ENCODE measurements at places on chromosomes 11 and 22.

DNA sequence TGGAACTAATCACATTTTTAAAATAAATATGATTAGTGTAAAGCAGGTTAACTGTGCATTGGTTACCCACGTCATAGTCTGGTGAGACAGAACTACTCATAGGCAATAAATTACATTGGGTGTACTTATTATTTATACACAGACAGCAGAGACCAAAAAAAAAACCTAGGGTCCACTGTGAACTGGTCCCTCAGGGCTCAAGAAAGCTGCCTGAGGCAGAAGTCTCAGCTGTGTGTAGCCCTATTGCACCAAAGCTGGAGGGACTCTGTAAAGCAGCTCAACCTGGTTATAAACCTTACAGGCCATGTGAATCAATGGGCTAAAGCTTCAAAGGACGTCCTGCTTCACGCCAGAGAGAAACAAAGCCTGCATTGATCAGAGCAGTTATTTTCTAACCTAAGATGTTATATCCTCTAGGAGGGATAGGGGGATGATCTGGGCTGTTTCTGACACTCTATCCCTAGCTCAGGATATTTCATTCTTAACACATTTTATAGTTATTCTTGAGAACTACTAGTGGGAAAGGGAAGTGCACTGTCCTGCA, 432.2 kb upstream of the ANO3 start:
- DNase-seq, result no peak

DNA sequence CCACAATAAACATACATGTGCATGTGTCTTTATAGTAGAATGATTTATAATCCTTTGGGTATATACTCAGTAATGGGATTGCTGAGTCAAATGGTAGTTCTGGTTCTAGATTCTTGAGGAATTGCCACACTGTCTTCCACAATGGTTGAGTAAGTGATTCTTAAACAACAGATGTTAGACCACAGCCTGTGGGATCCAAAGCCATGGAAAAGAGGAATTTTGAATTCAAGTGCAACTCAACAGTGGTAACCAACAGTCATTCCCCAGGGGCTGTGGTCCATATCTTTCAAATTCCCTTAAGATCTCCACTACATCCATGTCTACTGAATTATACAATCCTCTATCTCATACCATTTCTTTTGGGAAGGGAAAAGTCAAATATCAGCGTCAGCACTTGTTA, 321.5 kb downstream of the LARGE1 start:
- no peak for DNase-seq

GRCh38 chr11:73365352-73366264, 10.6 kb upstream of the RELT start:
- DNase-seq, result no peak

DNA sequence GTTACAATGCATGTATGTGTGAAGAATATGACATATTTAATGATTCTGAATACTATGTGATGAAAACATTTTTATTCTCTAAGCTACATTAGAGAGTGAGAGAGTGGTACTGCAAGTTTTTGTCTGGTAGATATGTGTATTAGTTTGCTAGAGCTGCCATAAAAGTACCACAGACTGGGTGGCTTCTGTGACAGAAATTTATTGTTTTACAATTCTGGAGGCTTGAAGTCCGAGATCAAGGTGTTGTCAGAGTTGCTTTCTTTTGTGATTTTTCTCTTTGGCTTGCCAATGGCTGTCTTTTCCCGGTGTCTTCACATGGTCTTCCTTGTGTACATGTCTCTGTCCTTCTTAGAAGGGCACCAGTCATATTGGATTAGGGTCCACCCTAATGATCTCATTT, 6.9 kb upstream of the OR10W1 start:
- no peak for DNase-seq

GRCh38 chr22:37284805-37285355, 2.6 kb downstream of the CYTH4 start:
- DNase-seq, result no peak

- no peak for DNase-seq
These were observed 38.7 kb upstream of the FAR1 start for GRCh38 chr11:13629779-13630178.

GRCh38 chr11:39288011-39288410, 2171.4 kb downstream of the LRRC4C start:
- no peak for DNase-seq

GRCh38 chr11:122556605-122557004, 98.9 kb upstream of the UBASH3B start:
- DNase-seq, result no peak

DNA sequence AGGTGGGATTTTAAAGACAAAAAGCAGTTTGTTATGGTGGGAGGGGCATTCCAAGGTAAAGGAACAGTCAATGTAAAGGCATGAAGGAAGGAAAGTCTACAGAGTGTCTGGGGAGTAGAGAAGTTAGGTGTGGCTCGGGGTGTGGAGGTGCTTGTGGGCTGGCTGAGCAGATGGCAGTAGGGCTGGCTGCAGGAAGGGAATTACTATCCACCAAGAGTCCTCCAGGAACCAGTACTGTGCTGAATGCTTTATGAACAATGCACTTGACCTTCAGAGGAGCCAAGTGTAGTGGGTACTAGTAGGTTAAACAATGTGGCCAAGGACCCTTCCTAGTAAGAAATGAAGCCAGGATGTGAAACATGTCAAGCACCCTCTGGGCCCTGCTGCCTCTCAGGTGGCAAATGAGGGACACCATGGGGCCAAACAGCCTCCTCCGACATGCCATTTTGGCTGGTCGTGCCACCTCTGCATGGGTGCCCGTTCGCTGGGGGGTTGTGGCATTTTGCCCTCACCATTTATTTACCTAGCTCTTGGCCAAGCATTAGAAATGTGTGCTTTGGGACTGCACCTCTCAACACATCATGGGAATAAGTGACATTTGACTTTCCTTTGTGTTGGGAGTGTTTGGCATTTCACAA, 123.6 kb upstream of the TENM4 start:
- DNase-seq, result no peak

DNA sequence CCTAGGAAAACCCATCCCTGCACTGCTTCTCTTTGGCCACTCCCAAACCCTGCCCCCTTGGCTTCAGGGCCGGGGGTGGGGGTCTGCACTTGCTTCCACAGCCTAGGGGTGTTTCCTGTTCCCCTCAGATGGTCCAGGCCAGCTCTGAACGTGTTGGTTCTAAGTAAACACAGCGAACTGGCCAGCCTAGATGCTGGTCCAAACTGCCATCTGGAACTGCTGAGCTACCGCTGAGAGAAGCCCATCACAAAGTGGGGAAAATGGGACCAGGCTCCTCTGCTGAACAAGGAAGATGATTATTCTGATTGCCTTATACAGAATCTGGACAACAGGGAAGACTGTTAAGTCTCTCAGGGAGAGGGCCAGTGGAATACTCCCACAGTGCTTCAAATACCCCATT, 23.5 kb upstream of the YPEL1 start:
- no peak for DNase-seq

DNA sequence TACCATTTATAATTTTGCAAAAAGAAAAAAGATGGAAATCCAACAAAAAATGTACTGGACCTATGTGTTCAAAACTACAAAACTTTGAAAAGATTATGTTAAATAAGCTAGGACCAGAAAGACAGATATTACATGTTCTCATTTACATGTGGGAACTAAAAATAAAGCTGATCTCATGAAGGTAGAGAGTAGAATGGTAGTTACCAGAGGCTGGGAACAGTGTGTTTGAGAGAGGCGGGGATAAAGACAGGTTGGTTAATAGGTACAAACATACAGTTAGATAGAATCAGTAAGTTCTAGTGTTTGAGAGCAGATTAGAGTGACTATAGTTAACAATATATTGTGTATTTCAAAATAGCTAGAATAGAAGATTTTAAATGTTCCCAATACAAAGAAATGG, 71.6 kb downstream of the USP47 start:
- no peak for DNase-seq

DNA sequence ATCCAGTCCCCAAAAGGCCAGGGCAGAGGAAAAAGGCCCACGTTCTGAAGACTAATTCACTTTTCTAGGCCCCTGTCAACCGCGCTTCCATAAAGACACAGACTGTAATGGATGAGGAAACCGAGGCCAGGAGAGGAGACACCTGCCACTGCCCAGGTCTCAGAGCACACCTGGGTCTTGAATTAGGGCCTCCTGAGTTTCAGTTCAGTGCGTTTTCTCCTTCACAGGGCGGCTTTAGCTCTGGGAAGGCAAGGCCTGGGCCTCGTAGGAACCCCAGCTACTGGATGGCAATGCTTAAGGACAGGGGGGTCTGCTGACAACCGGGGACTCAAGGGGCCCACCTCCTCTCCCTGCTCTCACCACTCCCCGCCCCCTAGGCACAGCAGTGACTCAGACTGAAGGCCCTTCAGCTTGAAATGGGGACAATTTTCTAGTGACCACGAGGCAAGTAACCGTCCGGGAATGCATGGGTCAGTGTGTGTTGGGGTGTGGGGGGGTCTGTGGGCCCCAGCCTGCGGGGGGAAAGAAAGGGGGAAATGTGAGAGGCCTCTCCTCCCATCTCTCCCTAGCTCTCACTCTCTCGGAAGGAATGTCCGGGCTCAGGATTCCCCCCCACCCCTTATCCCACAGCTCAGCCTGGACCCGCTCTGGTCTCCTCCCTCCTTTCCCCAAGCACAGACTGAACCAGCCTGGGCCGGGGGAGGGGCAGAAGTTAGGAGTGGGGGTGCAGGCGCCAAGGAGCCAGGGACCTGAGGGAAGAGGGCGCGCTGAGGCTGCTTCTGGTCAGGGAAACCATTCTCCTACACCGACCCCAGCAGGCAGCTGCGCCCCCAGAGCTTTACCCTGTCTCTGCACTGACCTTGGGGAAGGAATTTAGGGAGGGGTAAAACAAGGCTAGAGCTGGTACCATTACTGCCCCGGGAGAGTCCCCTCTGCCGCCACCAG, 17.2 kb downstream of the CREB3L1 start:
- DNase-seq, result no peak

DNA sequence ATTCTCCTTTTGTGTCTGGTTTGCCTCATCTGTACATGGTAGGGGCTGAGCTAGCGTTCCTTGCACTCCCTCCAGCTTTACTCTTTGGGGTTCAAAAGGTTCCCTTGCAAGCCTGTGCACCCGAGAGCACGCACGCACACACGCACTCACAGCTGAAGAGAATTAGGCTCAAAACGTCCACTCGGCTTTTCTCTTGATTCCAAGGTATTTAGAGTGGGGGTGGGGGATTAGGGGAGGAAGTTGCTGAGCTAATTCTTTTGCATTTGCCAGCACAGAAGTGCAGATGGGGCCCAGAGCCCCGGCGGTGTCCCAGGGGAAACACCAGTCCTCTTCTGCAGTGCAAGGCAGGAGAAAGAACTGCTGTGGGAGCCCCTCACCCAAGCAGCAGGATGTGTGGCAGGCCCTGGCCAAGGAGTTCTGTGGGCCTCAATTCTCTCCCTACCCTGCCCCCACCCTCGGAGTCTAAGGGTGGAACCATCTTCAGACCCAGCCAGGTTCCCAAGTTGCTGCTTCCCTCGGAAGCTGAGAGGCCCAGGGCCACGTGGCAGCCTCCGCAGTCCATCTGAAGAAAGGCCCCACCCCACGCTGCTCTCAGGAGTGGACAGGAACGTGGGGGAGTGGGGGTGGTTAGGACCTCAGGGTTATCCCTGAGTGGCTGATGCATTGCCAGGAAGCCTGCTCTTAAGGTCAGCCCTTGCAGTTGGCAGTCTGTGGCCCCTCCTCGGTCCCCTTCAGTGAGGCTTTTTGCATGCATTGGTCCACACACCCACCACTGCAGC, 3.8 kb upstream of the KCNQ1OT1 start:
- no peak for DNase-seq

DNA sequence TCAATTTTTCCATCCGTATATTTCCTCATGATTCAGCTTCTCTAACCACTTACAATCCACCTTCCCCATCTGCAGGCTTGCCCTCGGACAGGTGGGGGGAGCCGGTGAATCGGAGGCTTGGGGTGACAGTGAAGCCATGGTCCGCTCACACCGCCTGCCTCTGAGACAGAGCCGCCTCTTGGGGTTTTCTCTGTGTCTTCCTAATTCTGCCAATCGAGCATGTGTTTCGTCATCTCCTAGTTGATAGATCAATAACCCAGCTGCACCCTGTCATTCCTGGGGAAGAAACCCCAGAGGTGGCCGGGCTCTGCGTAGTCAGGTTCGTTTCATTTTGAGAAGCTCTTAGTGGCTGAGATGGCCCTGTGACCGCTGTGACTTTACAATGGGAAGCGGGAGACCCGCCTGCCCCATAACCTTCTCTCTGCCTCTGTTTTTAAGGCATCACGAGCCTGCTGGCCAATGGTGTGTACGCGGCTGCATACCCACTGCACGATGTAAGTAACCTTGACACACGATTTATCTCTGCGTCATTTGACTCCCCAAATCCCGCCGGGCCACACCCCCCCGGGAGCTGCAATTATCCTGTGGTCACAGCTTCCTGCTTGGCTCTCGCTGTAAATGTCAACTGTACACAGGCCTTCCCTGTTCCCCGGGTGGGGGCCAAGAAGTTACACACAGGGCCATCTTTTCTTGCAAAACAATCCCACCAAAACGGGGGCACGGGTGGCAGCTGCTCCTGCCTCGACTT, 33.3 kb downstream of the ANO1 start:
- no peak for DNase-seq

GRCh38 chr11:84719935-84720577, 907.1 kb downstream of the DLG2 start:
- no peak for DNase-seq

- no peak for DNase-seq
These were observed 28.9 kb upstream of the RAB1B start for GRCh38 chr11:66239511-66239910.

DNA sequence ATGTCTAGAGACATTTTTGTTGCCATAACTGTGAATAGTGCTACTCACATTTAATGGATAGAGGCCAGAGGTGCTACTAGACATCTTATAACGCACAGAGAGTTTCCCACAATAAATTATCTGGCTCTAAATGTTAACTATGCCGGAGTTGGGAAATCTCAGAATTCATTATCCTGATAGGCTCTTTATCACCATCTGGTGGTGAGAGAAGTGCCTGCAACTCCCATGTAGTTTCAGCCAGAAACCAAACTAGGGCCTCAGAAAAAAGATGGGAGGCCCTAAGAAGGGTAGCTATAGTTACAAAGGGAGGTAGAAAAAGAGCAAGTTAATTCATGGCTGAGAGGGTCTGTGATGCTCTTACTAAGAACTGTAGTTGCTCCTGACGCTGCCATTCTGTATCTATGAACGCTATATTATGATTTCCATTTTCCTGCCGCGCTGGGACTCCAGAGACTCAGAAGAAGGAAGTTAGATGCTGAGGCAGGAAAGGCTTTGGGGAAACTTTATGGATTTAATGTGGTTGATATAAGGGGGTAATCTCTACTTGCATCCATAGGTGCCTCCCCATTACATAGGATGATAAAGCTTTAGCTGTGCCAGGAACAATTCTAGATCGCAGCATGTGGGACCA, 22.9 kb upstream of the MRPL17 start:
- DNase-seq, result no peak

DNA sequence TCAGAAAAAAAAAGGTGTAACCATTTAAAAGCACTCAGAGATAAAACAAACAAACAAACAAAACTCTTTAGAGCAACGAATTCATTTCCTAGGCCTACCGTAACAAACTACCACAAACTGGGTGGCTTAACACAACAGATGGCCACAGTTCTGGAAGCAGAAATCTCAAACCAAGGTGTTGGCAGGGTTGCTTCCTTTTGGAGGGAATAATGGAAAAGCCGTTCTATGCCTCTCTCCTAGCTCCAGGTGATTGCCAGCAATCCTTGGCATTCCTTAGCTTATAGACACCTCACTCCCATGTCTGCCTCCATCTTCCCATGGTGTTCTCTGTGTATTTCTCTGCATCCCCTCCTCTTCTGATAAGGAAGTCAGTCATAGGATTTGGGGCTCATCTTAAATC, 200.4 kb downstream of the RAB38 start:
- DNase-seq, result no peak
